ENCODE measurements at places on chromosomes 6 and 20. TPM values are rescaled to one million over a fixed set of nuclear protein-coding genes. Genes with fewer than 3 reads are reported as not detected.

GRCh38 chr6:12119085-12119588 is 107.0 kb downstream of the HIVEP1 start:
- peak; percentile 68 for DNase-seq

Gene CENPB
- 93.3 TPM for total RNA-seq

Gene CHD6
- total RNA-seq = 18.9 TPM

GRCh38 chr6:134544737-134545136 is 226.8 kb upstream of the SGK1 start:
- DNase-seq = no peak

- no peak for DNase-seq
These were observed 12.6 kb upstream of the PIGU start for GRCh38 chr20:34689486-34689885.

GRCh38 chr6:108693430-108694154 is 132.9 kb downstream of the FOXO3 start:
- no peak for DNase-seq

Gene PACSIN1
- 0.05 TPM for total RNA-seq

Gene CLPSL2
- total RNA-seq = not detected

DNA sequence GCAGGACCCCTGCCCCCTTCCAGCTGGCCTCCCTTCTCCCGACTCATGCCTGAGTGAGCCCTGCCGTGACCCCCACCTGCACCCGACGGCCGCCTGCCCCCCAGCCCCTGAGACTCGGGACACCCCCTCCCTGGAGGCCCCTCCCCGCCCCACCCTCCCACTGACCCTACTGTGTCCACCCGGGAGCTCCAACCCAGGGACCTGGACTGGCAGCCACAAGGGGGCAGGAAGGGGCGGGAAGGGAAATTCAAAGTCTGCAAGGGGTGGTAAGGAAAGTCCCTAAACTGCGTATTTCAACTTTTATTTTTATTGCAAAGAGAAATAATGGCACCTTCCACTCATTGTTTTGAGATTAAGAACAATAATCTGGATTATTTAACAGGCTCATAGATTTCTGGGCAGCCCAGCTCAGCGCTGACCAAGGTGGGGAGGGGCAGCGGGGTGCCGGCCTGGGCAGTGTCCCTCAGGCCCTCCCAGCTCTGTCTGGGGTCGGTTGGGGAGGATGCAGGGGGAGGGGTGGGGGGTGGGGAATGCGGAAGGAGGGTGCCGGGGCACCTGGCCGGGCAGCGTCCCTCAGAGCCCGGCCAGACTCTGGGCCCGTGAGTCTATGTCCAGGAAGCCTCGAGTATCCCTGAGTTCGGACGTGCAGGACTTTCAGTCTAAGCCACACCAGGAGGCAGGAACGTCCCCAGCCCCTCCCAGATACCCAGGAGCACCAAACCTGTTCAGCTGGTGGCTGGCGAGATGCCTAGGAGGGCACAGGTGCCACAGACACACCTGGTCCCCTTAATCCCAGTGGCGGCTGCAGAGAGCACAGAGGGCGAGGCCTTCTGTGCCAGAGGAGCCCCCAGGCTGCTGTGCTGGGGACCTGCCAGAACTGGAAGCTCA is 1.3 kb upstream of the PTK6 start:
- peak; percentile 95 for DNase-seq

- no peak for DNase-seq
These were observed 1.3 kb downstream of the GUCA1B start for GRCh38 chr6:42193491-42193894.

Gene CALHM5
- 0.20 TPM for total RNA-seq

DNA sequence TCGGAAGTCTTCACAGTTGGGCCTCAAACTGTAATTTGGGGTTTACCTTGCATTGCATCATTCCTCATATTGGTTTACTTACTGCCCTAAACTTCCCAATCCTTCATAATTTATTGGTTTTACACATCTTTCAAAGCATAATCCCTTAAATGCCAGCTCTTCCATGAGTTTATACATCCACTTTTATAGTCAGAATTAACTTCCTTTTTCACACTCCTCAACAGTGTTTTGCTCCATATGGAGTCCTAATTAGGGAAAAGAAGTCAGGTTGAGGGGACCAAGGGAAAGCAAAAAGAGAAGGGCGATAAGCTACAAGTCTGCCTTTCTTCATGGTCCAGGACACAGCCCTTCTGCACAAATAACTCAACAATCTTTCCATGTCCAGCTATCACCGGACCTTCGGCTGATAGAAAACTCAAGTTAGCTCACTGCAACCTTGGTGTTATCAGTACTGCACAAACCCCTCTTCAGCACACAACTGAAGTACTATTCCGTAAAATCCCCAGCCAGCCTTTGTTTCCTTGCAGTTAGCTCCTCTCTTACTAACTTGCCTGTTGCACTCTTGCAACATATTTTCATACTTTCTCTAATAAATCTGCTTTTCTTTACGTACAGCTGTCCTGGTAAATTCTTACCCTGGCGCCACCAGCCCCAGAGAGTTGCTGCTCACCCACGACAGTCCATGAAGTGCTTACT is 2.0 kb downstream of the EEF1E1 start:
- no peak for DNase-seq

- DNase-seq = no peak
These were observed 772.8 kb upstream of the GJE1 start for GRCh38 chr6:141359953-141360352.

DNA sequence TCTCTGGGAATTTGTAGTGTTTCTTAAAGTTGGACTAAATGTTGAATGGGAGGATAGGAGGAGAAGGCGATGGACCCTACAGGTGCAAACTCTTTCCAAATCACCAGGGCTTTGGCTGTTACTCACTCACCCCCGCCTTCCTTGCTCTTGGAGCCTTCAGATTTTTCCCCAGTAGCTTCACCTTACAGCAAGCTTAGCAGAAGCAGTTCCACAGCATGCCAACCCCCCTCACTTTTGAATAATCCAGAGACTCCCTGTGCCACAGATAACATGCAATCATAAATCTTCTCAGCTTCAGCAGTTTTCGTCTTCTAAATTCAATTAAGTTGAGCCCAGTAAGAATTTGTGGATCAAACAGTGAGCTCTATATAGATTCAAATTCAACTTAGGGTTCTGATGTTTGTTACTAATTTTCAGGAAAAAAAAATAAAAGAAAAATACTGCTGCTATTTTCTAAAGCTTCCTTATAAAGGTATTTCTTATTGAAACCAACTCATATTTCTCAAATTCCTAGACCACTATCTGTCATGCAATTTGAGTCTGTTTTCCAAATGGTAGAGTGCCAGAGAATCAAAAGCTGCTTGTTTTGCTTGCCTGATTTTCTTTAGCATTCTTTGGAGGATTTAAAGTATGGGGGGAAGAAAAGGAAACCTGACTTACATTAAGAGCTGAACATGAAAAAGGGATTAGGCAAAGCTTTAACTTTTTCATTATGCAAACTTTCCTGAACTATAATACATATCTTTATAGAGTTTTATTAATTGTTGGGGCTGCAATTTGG is 166.4 kb downstream of the EYA4 start:
- DNase-seq = no peak

DNA sequence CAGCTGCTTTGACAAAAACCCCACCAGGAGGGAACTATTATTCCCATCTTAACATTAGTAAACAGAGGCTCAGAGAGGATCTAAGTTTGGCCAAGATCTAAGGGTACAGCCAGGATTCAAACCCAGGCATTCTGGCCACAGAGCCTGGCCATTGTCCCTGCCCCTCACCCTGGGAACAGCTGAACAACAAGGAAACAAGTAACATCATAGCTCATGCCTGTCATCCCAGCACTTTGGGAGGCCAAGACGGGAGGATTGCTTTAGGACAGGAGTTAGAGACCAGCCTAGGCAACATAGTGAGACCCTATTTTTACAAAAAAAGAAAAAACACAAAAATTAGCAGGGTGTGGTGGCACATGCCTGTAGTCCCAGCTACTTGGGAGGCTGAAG is 27.5 kb downstream of the TOX2 start:
- DNase-seq = no peak

DNA sequence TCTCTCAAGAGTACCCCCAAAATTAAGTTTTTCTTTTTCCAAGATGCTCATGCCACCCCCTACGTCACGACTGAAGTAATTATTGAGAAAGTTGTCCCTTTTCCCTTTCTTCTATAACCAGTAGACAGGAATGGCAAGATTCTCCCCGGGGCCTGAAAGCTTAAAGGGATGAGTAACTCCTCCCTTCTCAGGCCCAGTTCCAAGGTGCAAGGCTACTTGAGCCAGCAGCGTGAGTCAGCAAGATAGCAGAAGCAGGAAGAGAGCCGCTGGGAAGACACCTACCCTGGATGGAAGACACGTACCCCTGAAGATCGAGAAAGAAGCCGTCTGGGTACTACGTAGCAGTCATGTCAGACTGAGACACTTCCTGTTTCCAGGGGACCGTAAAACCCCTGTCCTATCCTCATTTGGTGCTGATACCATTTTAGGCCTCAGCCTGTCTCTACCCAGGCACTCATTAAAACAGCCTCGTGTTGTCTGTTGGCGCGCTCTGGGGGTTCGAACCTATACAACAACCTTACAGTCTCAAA is 241.0 kb downstream of the ADGRG6 start:
- peak; percentile 46 for DNase-seq

Gene TRIM15
- 26.8 TPM for total RNA-seq

- no peak for DNase-seq
These were observed 297.2 kb downstream of the CDH26 start for GRCh38 chr20:60255415-60255814.

DNA sequence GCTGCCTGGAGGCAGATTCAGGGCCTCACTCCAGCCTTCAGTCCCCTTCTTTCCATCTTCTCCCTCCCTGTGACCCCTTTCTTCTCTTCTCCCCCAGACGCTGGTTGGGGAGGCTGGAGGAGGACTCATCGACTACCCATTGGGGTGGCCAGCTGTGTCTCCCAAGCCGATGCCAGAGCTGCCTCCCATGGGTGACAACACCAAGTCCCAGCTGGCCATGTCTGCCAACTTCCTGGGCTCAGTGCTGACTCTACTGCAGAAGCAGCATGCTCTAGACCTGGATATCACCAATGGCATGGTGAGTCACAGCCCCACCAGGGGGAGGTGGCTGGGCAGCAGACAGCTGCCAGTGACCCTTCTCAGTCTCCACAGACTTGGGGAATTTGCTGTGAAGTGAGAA is 12.9 kb downstream of the BPIFB4 start:
- DNase-seq = no peak

Gene FGD2
- total RNA-seq = 3.6 TPM

DNA sequence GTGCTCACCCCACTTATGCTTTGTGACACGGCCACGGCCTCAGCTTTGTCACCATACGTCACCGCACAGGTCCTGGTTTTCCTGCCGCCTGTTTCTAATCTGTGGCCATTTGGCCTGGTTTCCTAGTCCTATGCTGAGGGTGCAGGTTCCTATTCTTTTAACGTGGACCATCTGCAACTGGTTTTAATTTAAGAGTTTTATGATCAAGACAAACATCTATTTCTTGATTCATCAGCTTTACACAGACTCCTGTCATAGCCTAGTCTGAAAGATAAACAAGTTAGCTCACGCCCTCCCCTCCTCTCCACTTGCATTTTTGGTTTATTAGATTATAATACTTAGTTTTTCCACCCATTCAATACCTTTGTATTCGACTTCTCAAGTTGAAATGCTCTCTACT is 97.5 kb upstream of the RPS6KA2 start:
- no peak for DNase-seq

DNA sequence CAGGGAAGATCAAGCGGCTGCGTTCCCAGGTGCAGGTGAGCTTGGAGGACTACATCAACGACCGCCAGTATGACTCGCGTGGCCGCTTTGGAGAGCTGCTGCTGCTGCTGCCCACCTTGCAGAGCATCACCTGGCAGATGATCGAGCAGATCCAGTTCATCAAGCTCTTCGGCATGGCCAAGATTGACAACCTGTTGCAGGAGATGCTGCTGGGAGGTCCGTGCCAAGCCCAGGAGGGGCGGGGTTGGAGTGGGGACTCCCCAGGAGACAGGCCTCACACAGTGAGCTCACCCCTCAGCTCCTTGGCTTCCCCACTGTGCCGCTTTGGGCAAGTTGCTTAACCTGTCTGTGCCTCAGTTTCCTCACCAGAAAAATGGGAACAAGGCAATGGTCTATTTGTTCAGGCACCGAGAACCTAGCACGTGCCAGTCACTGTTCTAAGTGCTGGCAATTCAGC is 51.6 kb upstream of the TTPAL start:
- DNase-seq = no peak

Gene NKX2-4
- not detected for total RNA-seq

Gene EYA2
- total RNA-seq = 16.8 TPM

Gene HCK
- 3.7 TPM for total RNA-seq

GRCh38 chr6:33877982-33878535 is 74.3 kb upstream of the MLN start:
- DNase-seq = no peak

GRCh38 chr6:143775336-143775735 is 67.8 kb upstream of the LTV1 start:
- no peak for DNase-seq

DNA sequence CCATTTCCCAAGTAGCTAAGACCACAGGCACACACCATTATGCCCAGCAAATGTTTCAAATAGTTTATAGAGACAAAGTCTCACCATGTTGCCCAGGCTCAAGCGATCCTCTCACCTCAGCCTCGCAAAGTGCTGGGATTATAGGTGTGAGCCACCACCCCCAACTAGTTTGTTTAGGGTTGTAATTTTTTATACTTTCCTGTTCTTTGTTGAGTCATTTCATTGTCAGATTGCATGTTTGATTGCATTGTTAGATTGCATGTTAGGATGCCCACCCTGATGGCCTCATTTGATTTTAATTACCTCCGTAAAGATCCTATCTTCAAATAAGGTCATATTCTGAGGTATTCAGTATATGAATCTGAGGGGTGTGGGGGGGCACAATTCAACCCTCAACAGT is 73.3 kb upstream of the SASH1 start:
- DNase-seq = no peak

Gene OLIG3
- total RNA-seq = not detected

- no peak for DNase-seq
These were observed 64.4 kb downstream of the TMEM170B start for GRCh38 chr6:11601776-11602605.

Gene TTLL9
- not detected for total RNA-seq

DNA sequence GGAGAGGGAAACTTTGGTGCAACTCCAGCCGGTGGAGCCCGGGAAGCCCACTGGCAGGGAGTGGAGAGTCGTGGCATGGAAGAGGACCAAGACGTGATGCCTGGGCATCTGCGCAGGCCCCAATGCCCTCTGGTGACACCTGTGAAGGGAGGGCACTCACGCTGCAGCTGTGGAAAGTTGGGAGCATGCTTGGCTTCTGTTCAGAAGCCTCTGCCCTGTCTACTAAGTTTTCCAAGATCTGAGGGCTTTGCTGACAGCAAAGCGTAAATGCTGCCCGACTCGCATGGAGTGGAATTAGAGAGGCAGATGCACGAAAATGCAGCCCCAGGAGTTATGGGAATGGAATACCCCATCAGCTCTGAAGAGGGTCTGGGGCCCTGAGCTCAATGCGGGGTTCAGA is 75.7 kb downstream of the SYNDIG1 start:
- no peak for DNase-seq

Gene MDN1
- total RNA-seq = 30.7 TPM

DNA sequence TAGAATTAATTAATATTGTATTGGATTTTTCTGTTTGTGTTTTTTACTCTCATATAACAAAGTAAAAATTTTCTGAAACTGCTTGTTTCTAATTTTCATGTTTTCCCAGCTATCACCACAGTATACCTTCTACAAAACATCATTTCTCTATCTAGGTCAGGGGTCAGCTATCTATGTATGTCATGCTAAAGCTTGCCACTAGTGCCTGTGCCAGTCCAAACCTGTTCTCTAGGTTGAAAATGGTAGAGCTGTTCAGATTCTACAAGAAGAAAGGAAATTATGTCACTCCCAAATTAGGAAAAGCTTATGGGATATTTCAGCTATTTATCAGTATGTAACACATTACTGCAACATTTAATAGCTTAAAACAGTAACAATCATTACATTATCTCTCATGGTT is 5.8 kb upstream of the ME1 start:
- DNase-seq = no peak
